ENCODE measurements at places on chromosomes 5 and 9.

GRCh38 chr5:141746395-141746794, 64.4 kb upstream of the ARAP3 start:
- DNase-seq = no peak

DNA sequence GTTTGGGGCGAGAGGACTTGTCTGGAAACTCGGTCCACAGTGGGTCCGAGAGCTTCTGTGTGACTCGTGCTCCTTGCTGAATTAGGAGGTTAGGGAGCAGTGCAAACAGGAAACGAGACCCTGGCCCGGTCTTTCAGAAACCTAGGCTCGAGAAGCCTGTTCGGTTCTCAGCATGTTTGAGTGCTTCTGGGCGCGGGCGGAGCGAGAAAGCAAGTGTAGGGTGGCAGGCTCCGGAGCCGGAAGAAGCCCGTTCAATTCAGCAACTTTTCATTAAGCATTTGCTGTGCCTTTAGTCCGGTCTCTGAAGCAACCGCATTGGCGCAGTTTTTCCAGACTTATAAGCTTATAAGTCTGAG, 547 bp downstream of the CLTA start:
- DNase-seq = peak; percentile 31

DNA sequence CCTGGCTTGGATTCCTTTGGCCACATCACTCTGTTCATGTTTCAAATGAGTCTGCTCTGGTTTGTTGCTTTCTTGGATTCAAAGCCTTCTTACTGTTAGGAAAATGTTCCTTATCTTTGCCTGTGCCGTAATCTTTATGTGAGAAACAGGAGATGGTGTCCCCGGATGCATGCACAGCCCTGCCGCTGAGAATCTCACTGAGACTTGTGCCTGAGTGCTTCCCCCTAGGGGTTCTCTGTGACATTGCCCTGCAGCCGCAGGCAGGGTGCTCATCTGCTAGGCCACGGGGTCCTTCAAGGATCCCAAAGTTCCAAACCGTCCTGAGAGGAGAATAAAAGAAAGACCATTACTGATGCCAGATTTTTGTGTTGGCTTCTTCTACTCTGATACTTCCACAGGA, 81.4 kb upstream of the ANKRD55 start:
- no peak for DNase-seq

- DNase-seq = no peak
Observed at GRCh38 chr5:56876327-56876726, 33.1 kb upstream of the SETD9 start.
